ENCODE measurements at places on chromosomes 5 and 9.

DNA sequence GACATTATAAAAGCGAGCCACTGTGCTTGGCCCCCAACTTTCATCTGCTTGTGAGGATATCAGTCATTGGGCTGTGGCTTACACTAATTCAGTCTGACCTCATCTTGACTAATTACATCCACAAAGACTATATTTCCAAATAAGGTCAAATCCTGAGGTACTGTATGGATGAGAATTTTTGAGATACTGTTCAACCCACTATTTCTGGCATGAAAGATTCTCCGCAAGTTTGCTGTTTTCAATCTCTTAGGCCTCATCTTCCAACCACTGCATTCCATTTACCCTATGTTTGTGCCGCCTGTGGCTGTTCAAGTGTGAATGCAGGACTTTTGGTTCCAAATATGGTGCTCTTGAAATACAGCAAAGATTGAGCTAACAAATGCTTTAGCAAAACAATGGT is 400.9 kb upstream of the SGCD start:
- DNase-seq: no peak

- no peak for DNase-seq
Measured at GRCh38 chr5:61482980-61483379, 150.9 kb downstream of the ZSWIM6 start.

DNA sequence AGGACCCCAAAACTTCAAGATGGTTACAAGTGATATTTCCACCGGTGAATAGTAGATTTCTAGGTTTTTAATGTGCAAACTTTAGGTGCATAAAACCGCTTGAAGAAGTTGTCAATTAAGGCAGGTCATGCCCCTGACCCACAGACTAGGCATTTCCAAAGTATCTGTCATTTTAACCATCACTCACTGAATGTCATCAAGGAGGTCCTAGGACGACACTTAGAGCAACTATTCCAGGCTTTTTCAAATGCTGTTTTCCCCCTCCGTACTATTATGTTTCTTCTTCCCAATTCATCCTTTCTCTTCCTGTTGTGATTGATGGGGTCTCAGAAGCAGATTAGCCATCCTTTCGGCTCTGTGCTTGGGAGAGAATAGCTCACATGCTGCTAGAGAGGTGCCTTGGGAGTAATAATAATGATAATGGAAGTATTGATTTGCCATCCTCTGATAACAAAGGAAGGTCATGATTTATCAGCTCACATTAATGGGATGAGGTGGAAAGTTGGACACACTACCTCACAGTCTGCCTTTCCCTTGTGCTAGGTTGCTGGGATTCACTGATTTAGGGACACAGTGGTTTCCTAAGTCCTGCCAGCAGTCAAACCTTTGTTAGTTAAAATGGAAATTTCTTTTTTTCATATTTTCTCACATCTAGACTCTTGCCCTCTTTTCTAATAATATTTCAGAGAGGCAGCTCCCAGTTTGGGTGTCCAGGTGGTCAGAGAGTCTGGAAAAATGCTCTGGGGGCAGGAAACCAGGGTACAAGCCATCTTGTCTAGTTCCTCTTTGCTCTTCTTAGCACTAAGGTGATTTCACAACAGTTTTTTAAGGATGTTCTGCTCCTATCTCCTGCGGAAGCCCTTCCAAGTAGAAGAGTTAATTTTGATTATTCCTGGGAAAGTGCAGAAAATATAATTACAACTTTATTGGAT is 67.0 kb downstream of the PTTG1 start:
- no peak for DNase-seq

DNA sequence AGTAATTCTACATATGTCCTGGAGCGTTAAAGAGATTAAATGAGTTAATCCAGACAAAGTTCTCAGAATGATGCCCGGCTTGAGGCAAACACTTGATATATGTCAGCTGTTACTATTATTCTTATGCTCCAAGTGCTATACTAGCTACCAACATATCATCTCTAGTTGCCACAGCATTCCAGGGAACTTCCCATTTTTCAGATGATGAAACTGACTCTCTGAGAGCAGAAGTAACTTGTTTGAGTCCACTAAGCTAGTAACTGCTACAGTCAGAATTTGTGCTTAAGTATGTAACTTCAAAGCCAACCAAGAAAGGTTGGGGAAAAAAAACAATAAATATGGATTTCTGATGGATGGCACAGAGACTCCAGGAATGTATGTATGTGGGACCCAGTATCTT is 98.1 kb downstream of the CDK5RAP2 start:
- no peak for DNase-seq

DNA sequence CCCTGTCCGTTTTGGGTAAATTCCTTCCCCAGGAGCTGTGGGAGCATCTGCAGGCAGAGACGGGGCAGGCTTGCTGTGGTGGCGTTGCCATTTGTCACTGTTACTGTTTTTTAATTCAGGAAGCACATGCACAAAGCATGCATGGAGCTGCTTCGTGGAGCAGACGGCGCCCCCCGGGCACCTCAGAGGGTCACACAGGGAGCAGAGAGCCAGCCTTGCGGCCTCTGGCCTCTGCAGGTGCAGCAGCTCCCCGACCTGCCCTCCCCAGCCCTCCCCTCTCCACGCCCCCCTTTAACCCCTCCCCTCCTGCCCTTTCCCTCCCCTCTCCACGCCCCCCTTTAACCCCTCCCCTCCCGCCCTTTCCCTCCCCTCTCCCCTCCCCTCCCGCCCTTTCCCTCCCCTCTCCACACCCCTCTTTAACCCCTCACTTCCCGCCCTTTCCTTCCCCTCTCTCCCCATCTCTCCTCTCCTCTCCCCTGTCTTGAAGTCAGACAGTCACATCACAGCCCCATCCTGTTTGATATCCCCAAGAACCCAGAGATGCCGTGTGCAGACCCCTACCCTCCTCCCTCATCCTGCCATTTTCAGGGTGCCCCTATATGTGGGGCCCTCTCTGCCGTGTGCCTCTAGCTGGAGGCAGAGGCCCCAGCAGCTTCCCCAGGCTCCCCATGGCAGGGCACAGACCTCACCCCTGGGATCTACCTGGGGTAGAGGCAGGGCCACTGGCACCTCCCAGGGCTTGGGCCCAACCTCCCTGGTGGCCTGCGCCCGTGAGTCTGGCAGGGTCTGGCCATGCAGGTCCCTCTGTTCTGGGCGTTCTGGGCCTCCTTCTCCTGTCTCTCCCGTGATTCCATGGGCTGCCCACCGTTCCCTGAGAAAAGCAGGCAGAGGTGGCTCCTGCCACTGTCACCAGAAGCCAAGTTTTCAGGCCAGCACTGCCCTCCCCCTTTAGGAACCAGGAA is 29.6 kb upstream of the UBAC1 start:
- peak; percentile 64 for DNase-seq

DNA sequence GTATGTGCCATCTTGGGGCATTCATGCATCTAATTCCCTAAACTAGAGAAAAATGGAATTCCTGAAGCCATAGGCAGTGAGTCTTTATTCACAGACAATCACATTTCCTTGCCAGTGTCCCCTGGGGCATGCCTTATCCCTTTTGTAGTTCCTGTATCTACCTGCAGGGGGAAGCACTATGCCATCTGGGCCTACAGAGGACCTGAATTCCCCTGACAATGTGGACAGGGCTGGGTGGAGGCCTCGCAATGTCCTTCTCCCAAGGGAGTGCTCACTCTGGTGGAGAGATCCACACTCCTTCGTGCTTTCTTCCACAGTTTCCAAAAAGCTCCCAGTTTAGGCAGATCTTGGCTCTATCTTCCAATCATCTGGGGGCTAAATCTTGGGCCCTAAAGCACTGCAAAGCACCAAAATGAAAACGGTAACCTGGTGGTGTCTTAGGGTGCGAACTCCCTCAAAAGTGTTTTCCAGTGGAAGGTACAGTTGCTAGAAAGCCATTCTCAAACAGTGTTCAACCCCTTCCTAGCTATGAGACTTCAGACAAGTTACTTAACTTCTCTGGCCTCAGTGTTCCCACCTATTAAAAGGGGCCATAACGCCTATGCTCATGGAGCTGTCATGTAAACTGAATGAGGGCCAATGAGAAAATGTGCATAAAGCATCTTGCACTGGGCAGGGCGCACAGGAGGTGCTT is 17.5 kb downstream of the WHRN start:
- DNase-seq: no peak

DNA sequence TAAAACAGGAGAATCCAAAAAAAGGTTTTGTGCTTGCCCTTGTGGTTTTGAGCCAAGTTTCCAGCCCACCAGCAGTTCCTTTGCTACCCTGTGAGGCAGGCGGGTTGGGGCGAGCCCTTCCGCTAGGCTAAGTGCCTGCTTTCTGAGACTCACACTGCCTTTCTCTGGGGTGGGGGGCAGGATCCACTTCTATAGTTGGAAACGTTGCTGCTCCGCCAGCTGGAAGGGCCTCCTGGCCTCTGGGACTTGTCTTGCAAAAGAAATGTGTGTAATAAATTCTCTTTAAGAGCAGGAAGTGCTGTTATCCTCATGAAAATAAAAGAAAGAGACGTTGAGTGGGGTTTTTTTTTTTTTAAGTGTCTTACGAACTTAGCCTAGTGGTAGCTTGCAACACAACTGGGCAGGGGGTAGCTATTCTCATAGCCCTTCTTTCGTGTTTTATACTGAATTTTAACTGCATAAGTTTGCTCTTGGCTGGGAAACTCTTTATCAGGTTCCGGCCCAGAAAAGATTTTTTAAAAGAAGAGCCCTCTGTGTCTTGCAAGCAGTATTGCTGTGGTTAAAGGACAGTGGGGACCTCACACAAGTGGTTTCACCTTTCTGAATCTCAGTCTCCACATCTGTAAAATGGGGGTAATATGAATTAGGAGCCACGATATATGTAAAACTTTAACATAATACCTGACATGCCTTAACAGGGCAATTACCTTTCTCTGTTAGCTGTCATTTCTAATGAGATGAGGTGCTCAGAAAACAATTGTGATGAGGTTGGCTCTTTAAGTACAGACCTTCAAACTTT is 19.8 kb downstream of the JADE2 start:
- peak; percentile 86 for DNase-seq

GRCh38 chr9:131107760-131108159 is 11.4 kb downstream of the AIF1L start:
- no peak for DNase-seq

DNA sequence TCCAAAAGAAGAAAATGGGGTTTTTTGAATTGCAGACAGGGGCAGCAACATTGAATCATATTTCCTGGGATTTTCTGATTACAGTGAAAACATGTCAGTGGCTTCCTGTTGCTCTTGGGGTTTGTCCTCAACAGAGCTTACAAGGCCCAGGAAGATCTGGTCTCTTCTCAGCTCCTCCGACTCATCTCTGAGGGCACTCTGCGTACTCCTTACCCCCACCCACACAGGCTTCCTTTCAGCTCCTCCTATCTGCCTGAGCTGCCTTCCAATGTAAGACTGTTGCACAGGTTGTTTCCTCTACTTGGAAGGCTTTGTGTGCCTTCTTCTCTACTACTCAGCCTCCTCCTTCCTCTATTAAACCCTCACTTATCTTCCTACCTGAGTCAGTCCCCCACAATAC is 245.1 kb upstream of the MEF2C start:
- no peak for DNase-seq

DNA sequence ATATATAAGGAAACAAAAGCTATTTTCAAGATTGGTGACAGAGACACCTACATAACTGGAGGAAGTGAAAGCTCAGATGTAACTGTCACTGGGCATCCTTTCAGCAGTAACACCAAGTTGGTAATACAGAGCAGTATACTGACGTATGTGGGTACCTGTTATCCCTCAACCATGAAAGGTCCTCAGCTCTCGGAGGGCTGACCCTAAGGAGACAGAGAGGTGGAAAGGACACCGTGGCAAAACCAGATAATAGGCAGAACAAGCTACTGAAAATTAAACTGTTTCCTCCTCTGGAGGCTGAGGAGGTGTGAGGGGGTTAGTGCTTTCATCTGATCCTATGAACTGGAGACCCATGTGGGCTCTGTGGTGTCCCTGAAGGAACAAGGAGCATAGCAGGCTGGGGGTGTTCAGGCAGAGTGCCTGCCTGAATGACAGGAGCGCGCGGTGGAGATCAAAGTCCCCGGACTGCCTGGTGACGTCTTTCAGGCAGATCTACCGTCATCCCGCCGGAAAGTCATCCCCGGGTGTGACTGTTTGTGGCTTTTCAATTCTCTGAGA is 130.2 kb upstream of the FSTL4 start:
- DNase-seq: no peak

GRCh38 chr5:68431601-68432337 is 216.2 kb downstream of the PIK3R1 start:
- no peak for DNase-seq

- no peak for DNase-seq
Measured at GRCh38 chr5:132782101-132782500, 5.1 kb upstream of the SEPTIN8 start.

GRCh38 chr5:154313360-154314017 is 123.0 kb downstream of the GALNT10 start:
- DNase-seq: no peak

- DNase-seq: no peak
Measured at GRCh38 chr9:532707-533106, 308.8 kb upstream of the DMRT1 start.

GRCh38 chr5:122180146-122180712 is 50.9 kb downstream of the ZNF474 start:
- no peak for DNase-seq

- DNase-seq: no peak
Measured at GRCh38 chr5:54215233-54215736, 95.1 kb downstream of the ARL15 start.

- no peak for DNase-seq
Measured at GRCh38 chr5:53173083-53173482, 63.5 kb upstream of the MOCS2 start.

DNA sequence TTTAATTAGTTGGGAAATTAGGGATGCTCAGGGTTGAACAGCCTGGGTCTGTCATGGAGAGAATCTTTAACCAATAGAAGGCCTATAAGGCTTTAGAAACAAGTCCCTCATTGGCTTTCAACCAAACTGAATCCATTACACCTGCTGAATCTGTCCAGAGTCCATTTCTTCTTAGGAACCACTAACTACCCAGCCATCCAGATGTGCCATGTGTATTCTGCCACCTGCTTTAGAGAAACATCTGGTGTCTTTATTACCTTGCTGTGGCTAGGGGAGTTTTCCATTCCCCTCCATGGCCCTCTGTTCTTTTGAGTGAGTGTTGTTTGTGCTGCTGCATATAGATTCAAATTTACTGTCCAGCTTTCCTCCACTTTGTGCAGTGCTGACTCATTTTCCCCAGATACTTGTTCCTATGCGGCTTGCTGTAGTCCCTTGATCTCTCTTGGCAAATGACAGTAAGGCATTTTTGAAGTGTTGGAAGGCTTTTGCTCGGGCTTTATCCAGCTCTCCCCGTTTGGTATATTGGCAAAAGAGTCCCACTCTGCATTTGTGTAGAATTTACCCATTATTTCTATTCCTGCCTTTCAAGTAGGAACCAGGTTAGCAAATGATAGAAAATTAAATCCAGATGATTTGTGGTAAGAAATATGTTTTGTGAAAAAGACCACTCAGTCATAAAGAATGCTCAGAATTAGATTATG is 54.6 kb downstream of the NLN start:
- no peak for DNase-seq

DNA sequence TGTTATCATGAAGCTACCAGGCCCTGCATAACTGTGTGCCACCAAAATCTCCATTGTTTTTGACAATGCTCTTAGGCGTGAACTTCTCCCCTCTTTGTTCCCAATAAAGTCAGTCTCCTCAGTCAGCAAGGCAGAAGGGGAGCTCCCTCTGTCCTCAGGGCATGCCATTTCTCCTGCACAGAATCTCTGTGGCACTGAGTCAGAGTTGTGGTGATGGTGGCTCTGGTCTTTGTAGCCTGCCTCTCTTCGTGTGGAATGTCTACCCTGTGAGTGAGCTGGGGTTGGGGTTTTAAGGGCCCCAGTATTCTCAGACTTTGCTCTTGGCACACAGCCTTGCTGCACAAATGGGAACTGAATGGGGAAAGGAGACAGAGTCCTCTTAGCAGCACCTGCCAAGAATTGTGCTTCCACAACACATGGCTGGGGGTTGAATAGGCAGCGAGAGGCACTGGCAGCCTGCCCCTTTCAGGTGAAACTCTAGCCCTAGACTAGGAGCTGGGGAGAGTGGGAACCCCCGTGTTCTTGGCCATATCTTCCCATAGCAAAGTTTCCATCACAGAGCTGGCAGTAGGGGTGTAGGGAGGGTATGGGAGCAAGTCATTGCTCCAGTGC is 146.6 kb downstream of the SH3GL2 start:
- DNase-seq: no peak
